ENCODE measurements at places on chromosomes 11 and 22.
A peak's percentile ranks its signal among the peaks of the same experiment; 100 is the strongest.

GRCh38 chr22:17775781-17776465 lies 1.7 kb upstream of the BID start:
- DNase-seq, result no peak

DNA sequence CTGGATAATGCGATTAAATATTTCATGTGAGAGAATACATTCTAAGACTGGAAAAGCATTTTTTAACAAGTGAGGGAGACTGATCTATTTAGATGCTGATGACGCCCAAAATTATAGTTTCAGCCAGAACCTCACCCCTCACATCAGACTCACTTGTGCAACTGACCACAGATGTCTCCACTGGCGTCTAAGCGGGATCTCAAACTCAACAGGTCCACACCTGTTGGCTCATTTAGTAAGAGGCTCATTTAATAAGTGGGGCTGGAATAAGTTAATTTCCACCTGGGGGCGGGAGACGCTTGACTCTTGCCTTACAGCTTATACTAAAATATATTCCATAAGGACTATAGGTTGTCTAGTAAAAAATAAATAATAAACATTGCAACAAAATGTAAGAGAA lies 47.5 kb downstream of the MORC2 start:
- DNase-seq, result peak; percentile 12

DNA sequence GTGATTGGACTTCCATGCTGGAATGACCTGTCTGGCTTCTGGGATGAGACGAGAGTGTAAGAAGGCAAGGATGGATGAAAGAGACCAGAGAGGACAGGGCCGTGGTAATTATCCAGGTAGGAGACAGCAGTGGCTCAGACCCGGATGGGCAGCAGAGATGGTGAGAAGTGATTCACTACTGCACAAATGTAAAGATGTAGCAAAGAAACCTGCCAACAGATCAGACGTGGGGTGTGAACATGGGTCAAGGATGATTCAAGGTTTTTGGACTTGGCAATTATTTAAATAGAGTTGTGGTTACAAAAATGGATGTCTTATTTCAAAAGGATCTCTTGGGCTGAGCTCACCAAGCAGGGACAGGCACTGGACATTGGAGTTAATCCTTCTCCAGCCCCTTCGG lies 32.7 kb downstream of the RIBC2 start:
- DNase-seq, result no peak

DNA sequence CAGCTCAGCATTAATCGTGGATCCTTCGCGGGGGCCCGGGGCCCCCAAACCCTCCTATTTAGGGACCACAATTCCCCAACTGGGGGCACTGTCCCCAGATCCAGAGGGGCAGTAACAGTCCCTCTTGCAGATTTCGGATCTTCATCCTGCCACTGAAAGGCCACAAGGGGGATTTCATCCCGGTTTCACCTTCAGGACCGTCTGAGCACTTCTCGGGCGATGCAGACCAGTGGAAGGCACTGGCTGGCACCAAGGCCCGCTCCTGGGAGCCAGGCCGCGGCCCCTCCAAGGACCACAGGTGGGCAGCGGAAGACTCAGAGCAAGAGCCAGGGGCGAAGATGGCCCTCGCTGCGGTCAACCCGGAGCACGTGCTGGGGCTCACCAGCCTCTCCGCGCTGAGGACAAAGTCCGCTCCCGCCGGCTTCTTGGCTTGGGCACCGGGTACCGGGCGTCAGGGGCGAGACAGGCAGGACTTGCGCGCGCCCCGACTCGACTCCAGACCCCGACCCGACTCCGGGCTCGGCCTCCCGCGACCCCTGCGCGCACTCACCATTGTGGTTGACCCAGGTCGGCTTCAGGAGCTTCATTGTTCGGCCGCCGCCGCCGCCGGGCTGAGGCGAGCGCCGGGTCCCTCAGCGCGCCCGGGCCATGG lies 517 bp downstream of the HIRA start:
- DNase-seq, result no peak

GRCh38 chr11:128630367-128631230 lies 43.2 kb upstream of the ETS1 start:
- DNase-seq, result peak; percentile 94

- no peak for DNase-seq
These were observed 78.0 kb downstream of the PARVB start for GRCh38 chr22:44102121-44102520.

DNA sequence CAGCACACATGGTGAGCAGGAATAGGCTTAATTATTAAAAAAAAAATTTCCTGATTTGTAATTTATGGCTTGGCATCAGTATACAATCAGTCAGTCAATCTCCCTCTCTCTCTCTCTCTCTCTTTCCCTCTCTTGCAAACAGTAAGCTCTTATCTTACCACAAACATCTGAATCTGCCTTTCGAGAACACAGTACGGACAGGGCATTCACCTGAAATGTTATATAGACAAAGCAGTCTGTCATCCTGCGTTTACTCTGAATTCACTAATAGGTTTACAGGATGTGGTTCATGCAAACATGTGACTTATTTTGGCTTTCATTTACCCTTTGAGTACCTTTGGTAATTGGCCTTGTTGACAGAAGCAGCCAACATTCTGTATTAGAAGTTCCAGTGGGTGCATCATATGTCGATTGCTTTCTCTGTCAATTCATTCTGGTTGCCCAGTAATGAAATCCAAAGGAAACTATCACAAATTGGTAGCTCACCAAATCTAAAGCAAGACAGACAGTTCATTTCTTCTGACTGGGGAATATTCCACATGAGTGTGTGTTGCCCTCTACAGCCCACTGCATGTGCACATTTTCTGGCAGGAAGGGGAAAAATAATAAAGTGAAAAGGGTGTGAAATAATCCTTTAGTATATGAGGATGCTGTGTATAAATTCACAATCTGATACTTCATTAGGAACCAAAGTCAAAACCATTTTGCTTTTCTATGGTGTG lies 1058.2 kb downstream of the LRRC4C start:
- DNase-seq, result no peak

DNA sequence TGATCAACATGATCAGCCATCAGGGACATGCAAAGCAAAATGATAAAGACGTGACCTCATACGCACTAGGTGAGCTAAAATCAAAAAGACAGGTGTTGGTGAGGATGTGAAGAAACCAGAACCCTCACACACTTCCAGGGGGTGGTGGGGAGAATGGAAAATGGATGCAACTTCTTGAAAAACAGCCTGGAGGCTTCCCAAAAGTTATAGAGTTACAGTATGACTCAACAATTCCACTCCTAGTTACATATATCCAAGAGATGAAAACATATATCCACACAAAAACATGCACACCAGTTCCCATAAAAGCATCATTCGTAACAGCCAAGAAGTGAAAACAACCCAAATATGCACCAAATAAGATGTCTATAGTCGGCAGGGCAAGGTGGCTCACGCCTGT lies 42.1 kb upstream of the APLNR start:
- no peak for DNase-seq

GRCh38 chr11:86592047-86592591 lies 80.3 kb downstream of the ME3 start:
- no peak for DNase-seq

GRCh38 chr11:38191101-38191500 lies 1593.1 kb upstream of the RAG2 start:
- DNase-seq, result no peak

GRCh38 chr22:27799015-27799826 lies 2.3 kb downstream of the MN1 start:
- DNase-seq, result no peak

DNA sequence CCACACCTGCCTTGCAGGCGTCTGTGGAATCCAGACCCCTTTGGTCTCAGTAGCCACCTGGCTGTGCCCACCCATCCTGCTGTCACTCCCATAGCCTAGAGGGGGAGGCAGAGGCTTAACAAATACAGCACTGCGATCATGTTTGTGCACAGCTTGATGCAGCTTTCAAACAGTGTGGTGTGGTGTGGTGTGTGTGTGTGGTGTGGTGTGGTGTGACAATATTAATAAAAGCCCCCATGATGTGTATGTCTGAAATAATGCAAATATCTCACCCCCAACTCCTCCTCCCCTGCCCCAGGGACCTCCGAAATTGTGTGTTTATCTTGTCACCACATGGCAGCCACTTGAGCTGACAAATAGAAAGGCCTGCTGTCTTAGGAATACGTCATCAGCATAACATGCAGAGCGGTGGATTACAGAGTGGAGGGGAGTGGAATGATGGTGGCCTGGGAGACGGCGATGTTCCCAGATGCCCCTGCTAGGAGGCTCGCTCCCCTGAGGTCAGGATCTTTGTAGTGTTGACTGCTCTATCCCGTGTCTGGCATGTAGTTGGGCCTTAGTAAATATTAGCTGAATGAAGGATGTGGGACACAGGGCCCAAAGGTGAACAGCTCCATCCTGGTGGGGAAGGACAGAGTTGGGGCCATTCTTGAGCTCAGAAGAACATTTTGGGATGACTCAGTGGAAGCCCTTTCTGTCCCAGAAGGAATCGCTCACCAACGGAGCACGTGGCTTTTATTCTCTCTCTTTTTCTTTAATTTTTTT lies 2.8 kb downstream of the PDXP start:
- DNase-seq, result no peak

DNA sequence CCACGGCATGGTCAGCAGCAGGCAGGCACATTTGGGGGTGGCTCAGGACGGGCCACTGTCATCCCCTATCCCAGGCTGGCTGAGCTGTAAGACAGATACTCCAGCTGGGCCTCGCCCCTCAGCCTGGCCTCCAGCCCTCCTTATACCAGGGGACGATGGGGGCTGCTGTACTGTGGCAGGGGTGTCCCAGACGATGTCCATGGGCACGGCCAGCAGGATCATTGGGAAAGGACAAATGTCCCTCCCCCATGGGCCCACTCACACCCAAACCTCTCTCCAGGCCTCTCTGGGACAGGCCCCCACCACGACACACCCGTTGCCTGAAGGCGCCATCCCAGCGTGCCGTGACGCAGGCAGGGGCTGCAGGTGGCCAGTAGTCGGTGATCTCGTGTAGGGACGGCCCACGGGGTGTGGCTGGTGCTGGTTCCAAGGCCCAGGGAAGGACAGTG lies 1.5 kb upstream of the IL17REL start:
- DNase-seq, result no peak

DNA sequence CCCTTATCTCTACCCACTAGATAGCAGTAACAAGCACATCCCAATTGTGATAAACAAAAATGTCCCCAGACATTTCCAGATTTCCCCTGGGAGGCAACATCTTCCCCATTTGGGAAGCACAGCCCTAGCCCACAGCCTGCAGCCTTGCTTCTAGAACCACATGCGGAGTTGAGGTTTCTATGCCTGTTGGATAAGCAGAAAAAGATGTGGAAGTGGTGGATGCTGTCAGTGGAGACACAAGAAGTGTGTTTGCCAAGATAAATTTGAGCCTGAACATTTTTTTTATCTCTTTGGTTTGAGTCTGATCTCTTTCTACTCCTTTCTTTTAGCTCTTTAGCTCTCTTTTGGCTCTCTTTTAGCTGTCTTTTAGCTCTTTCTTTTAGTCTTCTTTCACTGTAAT lies 884.5 kb downstream of the NTM start:
- DNase-seq, result no peak

DNA sequence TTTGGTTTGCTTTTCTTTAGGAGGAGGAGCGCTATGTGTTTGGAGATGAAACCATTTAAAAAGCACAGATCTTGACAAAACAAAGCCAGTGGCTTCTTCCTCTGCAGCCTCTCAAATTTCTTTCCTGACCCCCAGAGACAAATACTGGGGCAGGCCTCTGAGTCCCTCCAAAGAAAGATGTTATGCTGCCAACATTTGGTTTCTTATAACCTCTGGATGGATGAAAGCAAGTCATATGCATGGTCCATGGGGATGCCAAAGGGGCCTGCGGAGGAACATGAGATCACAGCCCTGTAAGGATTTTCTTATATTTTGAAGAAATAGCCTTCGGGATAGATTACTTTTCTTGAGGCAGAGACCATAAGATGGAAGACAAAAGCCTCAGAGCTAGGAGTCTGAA lies 179.1 kb downstream of the TENM4 start:
- DNase-seq, result no peak

DNA sequence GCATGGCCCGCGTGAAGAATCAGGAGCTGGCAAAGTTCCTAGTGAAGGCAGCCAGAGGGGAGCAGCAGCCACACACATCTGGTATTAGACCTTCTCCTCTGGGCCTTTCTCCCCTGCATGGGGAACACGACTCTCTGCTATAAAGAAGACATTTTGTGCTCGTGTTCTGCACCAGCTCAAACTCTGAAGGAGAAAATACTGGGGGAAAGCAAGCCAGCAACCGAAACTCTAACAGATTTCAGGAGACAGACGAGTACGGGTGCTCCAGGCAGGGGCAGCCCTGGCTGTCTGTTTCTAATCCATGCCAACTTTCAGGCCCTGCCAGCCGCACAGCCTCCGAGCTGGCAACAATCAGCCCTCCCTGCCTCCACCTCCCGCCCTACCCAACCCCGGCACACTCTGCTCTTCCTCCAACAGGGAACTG lies 296.3 kb downstream of the BRD1 start:
- DNase-seq, result no peak

DNA sequence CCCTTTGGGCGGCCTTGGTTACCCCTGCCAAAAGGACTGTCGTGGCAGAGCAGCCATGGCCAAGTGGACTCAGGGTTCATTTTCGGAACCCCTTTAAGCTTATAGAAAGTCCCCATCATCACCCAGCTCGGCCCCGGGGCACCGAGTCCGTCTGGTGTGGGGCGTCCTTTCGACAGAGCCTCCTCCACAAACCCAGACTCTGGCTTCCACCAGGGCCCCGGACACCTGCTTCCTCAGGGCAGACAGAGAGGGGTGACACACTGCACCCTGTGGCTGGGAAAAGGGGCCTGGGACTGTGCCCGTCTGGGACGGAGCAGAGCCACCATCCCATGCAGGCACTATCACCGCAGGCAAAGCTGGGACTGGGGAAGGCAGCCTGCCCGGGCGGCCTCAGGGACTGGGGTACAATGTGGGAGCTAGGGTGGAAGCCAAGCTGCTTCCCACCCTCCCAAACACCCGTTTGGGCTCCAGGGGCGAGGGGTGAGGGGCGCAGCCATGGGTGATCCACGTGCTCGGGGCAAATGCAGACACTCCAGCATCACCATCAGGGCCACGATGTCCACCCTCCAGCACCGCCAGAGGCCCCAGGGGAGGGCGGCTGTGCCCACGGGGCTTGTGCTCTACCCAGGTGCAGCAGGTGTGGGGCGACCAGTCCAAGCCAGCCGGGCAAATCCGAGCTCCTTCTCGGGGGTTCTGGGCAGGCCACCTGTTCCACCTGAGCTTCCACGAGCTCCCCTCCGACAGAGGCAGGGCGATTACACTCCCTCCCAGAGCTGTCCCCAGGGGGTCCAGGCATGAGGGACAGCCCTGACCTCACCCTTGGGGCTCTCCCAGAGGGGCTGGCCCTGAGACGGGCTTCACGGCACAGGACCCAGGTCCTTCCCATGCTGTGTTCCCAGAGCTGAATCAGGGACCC lies 11.7 kb upstream of the MRPL23 start:
- DNase-seq, result no peak
